HTR-8/SVneo (cell line): ENCODE measurements at places on chromosomes 1 and 21.

GRCh38 chr1:23273450-23274133, 56.3 kb upstream of the HTR1D start:
- peak; percentile 35 for DNase-seq

GRCh38 chr1:163970699-163971098, 588.3 kb upstream of the PBX1 start:
- DNase-seq: no peak

DNA sequence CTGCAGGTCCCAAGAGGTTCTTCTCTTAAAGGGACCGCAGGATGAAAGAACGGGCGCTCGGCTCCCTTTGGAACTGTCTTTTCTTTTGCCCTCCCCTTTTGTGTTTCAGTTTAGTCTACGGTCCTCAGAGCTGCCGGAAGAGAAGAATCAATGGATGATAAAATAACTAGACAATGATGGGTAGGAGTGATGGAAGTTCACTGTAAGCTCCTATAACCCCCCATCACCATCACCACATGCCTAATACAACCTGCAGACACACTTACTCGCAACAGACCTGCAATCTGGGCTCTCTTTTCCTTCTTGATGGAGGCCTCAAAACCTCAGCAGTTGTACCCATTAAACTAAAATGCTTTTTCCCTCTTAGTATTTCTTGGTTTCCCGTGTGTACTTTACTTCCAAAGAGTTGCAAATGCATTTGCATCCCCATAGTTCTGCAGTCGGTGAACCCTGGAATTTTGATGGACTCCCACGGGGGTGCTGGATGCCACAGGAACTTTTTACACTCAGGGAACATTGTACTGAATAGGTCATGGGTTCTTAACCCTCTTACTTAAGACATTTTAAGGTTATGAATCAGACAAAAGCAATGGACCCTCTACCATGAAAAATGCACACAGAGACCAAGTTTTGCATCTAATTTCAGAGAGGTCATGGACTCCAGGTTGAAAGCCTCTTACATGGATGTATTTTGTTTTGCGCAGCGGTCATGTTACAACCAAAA, 633 bp upstream of the RFX5 start:
- DNase-seq: no peak

DNA sequence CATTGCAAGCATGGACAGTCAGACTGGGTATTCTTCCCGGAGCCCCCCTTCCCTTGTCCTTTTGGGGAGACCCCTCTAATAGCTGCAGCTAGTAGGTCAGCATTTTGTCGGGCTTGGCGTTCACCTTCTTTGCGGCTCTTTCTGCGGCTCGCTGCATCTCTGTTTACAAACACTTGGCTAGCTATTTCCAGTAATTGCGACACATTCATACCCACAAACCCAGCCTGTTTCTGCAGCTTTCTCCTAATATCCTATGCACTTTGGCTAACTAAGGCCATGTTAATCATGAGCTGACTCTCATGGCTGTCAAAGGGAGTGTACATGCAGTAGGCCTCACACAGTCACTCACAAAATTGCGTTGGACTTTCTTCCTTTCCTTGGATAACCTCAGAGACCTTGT, 716.4 kb downstream of the AMY1C start:
- no peak for DNase-seq

GRCh38 chr1:71270394-71270915, 189.6 kb upstream of the ZRANB2 start:
- no peak for DNase-seq

DNA sequence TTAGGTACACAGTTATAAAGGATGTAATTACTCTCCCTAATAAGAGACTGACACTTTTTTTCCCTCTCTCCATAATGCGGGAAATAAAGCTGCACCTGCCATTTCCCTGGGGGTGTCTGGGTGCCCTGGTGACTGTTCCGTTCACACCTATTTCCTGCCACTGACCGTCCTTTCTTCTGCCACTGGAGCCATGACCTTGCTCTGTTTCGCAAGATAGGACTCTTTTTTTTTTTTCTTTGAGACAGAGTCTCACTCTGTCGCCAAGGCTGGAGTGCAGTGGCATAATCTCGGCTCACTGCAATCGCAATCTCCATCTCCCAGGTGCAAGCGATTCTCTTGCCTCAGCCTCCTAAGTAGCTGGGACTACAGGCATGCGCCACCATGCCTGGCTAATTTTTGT, 66.1 kb upstream of the SERBP1 start:
- no peak for DNase-seq

DNA sequence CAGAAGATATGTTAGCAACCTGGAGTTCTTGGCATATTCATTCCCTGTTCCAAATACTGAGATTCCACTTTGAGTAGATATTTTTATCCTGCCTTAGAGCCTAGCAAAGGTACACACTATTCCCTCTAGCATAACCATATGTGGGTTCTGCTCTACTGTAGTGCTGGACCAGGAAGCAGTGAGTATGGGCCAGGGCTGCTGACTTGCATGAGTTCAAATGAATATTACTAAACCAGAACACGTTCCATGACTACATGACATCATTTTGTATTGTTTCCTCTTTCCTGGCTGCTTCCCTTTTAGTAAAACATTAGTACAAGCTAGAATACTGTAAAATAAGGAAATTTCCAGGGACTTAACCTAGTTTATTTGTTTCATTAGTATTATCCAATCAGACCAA, 41.1 kb downstream of the TNFSF18 start:
- DNase-seq: no peak

- DNase-seq: no peak
Measured at GRCh38 chr1:182135946-182136345, 74.4 kb upstream of the ZNF648 start.

DNA sequence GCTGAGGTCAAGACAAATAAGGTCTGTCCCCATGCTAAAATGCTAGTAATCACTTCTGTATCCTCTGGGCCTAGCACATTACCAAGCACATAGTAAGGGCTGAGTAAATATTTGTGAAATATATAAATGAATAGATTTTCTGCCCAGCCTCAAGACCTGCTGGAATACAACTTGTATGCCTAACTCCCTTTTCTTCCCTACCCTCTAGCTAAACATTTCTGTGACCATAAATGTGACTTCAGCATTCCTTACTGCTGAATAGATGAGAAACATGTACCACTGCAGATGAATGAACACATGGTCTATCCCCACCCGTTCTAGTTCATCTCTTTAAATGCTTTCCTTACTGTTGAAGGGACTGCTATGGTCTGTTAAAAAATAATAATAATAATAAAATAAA, 209.0 kb upstream of the HOOK1 start:
- no peak for DNase-seq
